ENCODE measurements at places on chromosomes 3 and 15.

GRCh38 chr3:89043406-89043932 is 64.0 kb upstream of the EPHA3 start:
- no peak for DNase-seq

GRCh38 chr3:72266016-72266370 is 481.0 kb upstream of the PROK2 start:
- DNase-seq: no peak

GRCh38 chr3:52021489-52022268 is 26.0 kb upstream of the RPL29 start:
- DNase-seq: no peak

- no peak for DNase-seq
Observed at GRCh38 chr15:82132742-82133141, 86.9 kb upstream of the MEX3B start.

- no peak for DNase-seq
Observed at GRCh38 chr3:88225326-88226008, 75.7 kb downstream of the C3orf38 start.

DNA sequence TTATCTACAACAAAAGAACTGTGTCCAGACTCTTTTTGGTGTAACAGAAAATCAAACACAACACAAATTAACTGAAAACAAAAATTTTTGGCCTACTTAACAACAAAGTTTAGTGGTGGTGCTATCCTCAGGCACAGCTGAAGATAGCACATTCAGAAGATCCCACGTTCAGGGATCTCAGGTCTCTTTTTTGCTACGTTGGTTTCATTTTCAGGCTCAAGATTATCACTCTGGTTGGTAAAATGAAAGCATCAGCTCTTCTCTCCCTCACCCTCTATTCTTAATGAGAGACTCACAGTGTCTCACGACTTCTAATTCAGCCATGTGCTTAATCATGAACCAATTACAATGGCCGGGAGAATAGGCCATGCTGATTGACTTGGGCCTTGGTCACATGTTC is 146.9 kb upstream of the PTPRG start:
- no peak for DNase-seq

Data from stimulated activated naive CD4-positive, alpha-beta T cell (primary cell).